ENCODE measurements at places on chromosomes 13 and 19.

DNA sequence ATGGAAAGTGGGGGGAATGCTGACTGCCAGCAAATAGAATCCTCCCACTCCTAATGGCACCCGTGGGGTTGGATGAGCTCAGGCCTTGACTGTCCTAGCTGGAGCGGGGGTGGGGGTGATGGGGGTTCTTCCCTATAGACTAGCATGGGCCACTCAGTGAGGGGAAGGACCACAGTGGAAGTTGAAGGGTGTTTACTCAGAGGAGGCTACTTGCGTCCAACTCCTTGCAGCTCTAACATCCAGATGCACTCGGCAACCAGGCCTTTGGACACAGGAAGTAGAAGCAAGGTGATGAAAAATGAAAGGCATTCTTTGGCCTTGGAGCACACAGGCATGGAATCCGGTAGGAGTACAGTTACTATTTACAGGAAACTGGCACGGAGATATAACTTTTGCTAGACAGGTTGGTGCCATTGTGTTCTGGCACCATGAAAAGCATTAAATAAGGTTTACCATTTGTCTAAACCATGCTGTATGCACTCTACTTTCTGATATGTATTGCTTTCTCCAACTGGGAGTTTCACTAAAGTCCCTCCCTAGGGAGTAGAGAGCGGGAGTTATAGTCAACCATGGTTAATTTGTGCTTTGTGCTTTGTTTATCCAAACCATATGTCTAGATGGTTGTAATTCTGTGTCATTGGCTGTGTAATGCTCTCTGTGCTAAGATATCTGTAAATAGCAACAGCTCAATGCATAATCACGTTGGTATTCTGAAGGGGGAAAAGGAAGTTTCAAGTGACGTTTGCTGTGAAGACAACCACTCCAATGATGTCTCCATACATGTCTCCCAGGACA lies 125.3 kb downstream of the TSHZ3 start:
- no peak for DNase-seq

DNA sequence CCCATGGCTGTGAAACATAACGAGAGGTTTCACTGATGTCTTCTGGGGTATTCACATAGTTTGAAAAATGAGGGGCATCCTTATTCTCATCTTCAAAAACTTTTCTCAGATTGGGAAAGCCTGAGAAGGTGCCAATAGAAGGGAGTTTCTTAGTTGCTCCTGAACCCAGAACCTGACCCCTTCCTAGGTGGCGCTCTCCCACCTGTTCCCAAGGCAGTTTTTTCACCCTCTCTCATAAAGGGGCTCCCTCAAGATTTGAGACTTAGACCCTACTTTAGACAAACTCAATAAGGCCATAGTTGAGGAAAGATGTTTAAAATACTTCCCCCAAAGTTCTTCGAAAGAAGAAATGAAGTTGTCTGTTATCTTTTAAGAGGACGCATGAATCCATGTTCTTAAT lies 142.2 kb downstream of the FGF9 start:
- no peak for DNase-seq

DNA sequence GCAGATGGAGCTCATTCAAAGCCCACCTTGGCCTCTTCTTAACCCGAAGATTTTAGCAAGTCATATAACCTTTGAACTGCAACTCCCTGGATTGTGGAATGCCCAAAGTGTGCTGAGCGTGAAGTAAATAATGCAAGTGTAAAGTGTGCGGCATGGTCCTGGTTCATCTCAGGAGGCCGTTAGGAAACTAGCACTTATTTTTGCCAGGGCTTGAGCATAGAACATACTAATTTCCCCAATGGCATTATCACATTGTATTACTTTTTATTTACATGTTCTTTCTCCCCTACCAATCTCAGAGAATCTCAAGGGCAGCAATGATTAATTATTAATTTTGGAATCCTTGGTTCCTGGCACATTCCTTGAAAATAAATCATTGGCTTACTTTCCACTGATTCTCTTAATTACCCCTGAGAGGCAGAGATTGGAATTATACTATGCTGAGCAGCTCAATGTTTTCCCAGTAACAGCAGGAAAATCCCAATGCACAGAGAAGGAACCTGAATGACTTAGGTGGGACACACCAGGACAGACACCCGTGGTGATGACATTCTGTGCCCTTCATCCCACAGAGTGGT lies 128.8 kb upstream of the GJB6 start:
- no peak for DNase-seq

GRCh38 chr13:33838647-33839046 lies 20.7 kb downstream of the RFC3 start:
- DNase-seq, result no peak

- DNase-seq, result no peak
Measured at GRCh38 chr19:33661336-33661735, 39.6 kb downstream of the CHST8 start.

DNA sequence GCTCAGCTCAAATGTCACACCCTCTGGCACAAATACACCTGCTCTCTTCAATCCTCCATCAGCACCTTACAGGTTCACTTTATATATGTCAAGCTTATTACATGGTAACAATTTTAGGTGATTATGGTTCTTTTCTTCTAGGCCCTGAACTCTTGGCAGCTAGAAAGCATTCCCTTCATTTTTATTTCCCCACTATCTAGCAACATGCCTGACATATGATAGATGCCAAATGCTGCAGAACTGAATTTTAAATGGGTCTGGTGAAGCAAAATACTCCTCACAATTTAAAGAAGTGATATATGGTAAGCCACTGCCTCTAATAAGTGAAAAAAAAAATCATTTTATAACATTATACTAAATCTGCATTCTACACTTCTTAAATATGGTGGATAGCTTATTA lies 95.2 kb downstream of the USP12 start:
- DNase-seq, result no peak

- no peak for DNase-seq
Measured at GRCh38 chr13:30739761-30740642, 4.7 kb downstream of the ALOX5AP start.

- no peak for DNase-seq
Measured at GRCh38 chr19:48674216-48674809, 1.5 kb upstream of the NTN5 start.

DNA sequence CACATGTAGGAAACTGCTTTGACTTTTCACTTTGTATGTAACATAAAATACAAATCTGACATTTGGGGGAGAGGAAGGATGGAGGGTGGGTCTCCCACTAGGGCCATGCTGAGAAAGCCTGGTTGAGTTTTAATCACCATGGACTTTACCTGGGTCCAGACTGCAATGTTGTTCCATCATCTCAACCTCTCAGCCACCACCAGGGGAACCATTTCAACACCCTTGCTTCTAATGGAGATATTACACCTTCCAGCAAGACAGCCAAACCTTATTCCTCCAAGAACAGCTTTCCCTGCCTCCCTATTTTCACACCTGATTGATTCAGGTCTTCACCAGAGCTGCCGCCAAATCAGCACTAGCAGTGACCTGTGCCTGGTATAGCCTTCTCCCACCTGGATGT lies 56.0 kb downstream of the ZAR1L start:
- no peak for DNase-seq

GRCh38 chr19:3057275-3057714 lies 5.0 kb downstream of the TLE5 start:
- no peak for DNase-seq

DNA sequence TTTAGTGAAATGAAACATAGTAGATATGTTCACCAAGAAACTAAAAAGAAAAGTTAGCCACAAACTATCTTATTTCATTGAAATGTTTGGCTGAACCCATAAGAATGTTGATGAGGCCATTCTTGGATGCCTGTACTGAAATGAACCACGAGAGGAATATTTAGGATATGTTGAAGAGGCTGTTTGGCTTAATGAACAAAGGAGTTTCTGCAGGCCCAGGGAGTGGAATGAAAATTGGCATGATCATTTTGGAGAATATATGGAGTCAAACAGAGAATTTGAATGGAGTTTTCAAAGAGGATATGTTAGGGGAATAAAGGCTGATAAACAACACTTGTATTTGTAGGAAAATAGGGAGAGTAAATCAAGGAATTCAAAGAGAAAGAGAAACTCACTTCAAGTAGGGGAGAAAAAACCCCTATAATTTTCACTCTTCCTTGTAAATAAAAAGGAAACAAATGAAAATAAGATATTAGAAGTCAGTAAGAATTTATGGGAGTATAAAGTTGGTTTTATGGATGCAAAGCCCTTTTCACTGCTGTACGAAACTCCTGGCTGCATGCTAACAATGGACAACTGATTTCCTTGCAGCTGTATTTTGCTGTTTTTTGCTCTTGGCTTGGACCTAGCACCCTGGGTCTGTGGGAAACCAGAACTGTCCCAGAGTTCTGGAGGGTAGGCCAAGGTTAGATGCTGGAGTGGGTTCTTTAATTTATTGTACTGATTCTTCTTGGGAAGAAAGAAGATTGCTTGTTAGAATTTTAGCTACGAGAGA lies 36.5 kb downstream of the KL start:
- no peak for DNase-seq

- no peak for DNase-seq
Measured at GRCh38 chr19:9956956-9957355, 20.6 kb upstream of the OLFM2 start.

DNA sequence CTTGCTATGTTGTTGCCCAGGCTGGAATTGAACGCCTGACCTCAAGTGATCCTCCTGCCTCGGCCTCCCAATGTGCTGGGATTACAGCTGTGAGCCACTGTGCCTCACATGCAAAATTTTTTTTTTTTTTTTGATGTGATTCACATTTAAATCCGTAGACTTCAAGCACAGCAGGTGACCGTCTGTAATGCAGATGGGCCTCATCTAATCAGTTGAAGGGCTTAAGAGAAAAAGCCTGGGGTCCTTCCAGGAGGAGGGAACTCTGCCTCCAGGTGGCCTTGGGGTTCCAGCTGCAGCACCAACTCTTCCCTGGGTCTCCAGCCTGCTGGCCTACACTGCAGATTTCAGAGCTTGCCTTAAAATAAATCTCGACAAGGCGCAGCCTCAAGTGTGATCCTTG lies 43.6 kb downstream of the GADD45B start:
- no peak for DNase-seq

- no peak for DNase-seq
Measured at GRCh38 chr13:32495429-32495828, 43.2 kb downstream of the N4BP2L2 start.

GRCh38 chr13:35824395-35824794 lies 306.8 kb downstream of the DCLK1 start:
- no peak for DNase-seq

GRCh38 chr13:43730642-43731041 lies 56.1 kb downstream of the ENOX1 start:
- no peak for DNase-seq

Measured in esophagus squamous epithelium (tissue), 5 donors.